ENCODE measurements at places on chromosomes 5 and 9.

GRCh38 chr5:153632748-153633290 is 142.3 kb downstream of the GRIA1 start:
- DNase-seq, result no peak

DNA sequence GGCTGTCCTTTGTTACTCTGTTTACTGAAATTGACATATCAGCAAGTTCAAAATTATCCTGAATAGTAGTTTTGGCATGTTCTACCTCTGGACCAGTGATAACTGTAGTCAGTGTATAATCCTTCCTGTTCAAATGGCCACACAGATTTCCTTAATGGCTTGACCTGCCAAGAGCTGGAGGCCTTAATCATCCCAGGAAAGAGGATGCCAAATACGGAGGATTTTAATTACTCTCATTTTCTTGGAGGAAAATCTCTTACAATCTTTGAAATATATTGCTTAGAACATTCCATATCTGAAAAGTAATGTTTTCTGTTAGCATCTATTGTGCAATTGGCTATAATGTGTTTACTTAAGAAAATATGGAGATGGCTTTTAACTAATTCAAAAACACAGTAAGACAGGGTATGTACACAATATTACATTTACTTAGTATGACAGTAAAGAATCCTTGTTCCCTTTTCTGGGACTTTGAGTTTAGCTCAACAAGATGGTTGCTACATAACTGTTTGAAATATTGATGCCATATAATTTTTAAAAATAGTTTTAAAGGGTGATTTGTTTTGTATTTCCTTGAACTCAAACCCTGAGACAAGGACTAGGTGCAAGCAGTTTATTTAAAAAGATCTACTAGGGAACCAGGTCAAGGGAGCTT is 68.9 kb upstream of the SELENOP start:
- no peak for DNase-seq

GRCh38 chr9:32841314-32841713 is 58.0 kb downstream of the TMEM215 start:
- no peak for DNase-seq

GRCh38 chr5:15452781-15453180 is 47.2 kb upstream of the FBXL7 start:
- DNase-seq, result no peak

DNA sequence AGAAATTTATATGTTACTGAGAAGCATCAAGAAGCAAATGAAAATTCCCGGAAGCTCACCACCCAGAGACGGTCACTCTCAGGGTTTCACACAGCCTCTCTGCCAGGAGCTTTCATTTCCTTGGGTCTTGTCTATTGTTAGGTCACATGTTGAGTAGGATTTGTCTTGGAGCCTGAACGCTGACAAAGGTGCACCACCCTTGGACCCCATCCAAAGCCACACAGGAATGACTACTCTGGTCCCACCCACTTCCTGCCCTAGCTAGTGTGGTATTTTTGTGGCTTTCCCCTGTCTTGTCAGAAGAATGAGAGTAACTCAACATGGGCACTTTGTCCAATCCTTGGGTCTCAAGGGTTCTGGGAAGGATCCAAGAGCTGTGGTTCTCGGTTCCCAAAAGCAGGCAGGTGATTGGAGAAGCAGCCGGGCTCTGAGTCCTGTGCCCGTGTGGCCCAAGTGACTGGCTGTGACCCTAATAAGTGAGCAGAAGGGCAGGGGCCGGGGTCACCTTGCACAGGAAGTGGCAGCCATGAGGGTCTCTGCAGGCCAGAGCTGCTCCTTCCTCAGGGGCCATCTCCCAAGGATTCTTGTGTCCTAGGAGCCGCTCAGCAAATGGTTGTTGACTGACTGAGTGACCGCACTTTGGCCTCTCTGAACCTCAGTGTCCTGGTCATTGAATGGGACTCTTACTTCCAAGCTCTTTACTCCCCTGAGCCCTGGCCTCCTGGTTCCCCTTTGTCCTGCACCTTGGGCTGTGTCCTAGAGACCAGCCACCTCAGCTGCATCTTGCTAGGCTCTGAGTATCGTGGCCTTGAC is 6.9 kb downstream of the FGD3 start:
- DNase-seq, result peak; percentile 89
